ENCODE measurements at places on chromosomes 6 and 20.

DNA sequence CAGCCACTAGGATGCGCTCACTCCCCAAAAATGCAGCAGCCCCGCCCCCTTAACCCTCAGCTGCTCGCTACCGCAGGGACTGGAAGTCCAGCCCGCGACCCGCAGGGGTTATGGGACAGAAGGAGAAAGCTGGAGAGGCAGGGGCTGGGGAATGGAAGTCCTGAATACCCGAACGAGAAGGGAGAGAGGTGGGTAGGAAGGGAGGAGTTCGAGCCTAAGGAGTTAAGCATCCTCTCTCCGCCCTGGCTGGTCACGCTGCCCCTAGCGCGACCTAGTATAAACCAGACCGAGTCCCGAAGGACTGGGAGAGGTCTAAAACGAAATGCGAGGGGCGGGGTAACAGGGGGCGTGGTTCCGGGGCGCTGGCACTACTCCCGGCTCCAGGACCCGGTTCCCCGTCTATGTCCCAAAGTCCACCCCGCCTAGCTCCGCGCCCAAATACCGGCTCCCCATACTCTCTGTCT lies 448 bp upstream of the DDAH2 start:
- DNase-seq = peak; percentile 78

DNA sequence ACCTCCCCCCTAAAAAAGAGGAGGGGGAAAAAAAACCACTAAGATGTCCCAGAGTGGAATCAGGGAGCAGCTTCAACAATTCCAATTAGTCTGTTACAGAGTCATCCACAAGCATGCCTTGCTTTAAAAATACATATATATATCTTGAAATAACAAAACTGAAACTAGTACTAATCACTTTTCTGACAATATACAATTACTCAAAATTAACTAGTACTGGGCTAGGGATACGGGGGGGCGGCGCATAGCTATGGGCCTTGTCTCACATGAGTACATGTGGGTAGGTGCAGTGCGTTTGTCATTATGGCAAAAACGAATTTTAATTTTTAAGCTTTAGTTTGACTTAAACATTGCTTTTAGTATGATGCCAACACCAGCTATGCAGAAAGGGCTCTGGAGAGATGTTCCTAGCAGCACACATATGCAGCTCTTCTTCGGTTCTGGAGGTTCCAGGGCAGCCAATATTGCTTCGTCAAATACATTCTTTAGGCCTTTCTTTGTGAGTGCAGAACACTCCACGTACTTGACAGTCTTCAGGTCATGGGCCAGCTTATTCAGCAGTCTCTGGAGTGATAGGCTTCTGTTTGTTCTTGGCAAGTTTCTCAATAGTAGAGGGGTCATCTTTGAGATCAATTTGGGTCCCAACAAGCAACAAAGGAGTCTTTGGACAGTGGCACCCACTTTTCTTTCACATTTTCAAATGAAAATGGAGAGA lies 38.8 kb downstream of the ITCH start:
- DNase-seq = peak; percentile 39

DNA sequence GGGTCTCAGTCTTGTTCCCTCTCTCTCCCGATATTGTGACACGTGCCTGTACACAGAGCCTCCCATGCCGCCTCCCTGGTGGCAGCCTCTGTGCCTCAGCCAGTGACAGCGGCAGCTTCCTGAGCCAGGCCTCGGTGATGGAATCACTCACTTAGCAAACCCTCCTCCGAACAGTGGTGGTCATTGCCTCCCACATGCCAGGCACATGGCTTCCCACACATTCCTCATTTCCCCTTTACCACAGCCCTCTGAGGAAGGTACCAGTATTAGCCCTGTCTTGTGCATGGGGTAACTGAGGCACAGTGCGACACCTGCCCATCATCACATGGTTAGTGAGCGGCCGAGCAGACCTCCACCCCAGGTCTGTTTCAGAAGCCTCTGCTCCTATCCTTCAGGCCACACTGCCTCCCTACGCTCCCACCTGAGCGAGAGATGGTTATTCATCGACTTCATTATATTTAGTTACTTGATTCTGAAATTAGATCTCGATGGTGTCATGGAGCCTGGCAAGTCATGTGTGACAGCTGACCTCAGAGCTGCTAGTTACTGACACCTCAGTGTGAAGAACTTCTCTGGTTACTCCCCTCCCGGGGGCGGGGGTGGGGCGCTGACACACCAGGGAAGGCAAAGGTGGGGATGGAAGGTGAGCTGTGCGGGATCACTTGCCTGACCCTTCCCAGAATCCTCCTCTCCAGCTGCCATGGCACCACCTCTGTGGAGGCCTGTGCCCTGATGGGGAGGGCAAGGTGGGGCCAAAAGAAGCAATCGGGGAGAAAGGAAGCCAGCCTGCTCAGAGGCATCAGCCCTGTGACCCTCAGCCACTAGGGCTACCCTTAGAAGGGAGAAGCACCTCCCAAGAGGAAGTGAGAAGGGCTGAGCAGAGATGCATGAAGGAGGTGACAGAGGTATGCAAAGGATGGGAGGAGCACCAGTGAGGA lies 17.9 kb downstream of the MDGA1 start:
- no peak for DNase-seq

- no peak for DNase-seq
Observed at GRCh38 chr6:169850154-169850553, 98.7 kb downstream of the ERMARD start.

- DNase-seq = no peak
Observed at GRCh38 chr20:25508083-25508770, 77.1 kb downstream of the NINL start.

GRCh38 chr6:18845896-18846295 lies 458.7 kb downstream of the RNF144B start:
- no peak for DNase-seq

DNA sequence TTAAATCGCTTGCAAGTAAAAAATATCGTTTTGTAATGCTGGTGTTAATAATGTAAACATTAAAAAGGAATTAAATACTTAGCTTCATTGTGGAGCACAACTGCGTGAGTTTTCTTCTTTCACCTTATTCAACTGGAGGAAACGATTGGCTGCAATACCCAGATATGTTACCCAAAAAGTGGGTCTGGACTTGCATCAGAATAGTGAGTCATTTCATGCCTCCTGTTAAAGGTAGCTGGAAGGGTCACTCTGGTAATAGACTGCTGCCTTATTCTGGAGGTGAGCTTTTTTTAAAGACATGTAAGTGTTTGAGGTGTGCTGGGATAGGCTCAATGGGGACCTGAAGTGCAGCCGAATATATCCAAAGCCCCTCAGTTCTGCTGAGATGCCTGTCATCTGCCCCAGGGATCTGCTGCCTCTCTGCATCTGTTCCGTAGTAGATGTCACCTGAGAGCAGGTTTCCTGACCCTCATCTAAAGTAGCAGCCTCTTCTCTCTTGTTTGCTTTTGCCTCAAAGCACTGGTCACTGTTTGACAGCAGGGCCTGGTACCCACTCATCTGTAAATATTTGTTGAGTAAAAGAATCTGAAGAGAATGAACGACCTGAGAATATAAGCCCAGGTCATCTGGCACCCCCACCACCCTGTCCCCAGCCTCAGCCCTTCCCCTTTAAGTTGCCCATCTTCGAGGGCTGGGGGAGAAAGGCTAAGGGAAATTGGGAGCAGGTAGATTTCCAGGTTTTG lies 5.6 kb upstream of the UQCC2 start:
- DNase-seq = no peak

DNA sequence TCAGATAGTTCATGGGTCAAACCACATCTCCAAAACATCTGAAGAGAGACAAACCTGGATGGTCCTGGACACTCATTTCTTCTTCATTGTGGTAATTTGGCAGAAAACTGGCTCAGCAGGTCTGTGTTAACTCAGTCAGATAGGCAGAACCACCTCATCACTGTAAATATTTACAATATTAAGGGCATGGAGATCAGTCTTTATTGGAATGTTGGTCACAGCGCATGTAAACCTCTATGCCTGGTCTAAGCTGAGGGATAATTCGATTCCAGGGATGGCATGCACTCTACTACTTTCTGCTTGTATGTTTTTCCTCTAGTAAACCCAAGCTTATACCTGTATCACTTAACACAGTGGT lies 4.0 kb upstream of the TBC1D7 start:
- no peak for DNase-seq

DNA sequence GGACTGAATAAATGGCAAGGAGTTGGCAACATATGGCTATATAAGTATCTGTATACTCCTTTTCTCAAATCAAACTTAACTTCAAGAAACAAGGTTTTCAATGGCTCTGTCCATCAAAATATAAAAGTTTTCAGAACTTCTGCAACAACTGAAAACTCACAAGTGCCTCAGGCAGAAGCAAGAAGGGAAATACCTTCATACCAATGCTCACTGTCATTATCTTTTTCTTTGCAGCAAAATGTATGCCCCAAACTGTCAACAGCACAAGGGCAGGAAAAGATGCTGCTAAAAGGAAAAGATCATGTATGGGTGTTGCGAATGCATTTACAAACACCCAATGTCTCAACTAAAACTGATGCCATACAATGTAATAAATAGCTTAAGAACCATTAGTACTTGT lies 45.9 kb downstream of the PTPRK start:
- no peak for DNase-seq

GRCh38 chr6:100322886-100323285 lies 141.8 kb downstream of the SIM1 start:
- no peak for DNase-seq

DNA sequence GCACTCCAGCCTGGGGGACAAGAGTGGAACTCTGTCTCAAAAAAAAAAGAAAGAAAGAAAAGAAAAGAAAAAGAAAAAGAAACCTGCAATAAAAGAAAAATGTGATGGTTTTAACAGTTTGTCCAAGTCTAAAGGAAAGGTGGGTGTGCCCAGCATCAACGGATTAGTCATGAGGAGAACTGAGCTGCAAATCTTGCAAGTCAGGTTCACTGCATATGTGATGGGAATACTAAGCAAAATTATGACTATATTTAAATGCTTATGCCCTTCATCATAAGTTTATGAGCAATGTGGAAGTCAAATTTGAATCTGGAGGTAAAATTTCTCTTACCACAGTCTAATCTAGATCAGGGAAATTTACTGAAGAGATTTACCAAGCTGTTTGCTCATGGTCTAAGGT lies 13.1 kb upstream of the CDK19 start:
- no peak for DNase-seq

- DNase-seq = no peak
Observed at GRCh38 chr6:37482606-37483251, 17.0 kb downstream of the CCDC167 start.

DNA sequence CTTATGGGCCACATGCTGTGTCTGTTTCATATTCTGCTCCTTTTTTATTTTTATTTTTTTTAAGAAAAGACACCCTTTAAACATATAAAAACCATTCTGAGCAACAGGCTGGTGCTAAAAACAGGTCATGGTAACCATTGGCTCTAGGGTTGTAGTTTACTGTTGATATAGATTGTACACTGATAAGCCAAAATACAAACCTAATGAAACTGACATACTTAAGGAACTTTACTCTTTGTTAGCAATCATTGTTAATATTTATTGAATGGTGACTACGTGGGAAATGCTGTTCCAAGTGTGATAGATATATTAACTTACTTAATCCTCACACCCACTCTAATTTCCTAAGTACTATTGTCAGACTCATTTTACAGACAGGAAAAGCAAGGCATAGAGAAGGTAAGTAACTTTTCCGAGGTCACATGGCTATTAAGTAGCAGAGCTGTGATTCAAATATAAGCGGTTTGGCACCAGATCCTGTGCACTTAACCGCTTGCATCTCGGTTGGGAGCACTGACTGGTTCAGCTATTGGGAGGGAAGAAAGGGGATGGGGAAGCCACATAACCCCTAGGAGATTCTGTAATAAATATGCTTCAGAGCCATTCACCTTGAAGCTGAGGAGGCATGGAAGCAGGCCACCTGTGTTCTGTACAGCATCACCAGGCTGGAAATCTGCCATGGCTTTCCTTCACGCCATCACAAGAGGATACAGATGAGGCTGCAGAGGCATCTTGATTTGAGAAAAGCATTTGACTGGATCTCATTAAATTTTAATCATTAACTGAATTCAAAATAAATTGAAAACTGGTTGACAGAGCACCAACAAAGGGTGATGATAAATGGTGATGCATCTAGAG lies 4.9 kb downstream of the TRAF3IP2 start:
- DNase-seq = no peak

- no peak for DNase-seq
Observed at GRCh38 chr20:19971116-19971515, 46.0 kb upstream of the NAA20 start.

DNA sequence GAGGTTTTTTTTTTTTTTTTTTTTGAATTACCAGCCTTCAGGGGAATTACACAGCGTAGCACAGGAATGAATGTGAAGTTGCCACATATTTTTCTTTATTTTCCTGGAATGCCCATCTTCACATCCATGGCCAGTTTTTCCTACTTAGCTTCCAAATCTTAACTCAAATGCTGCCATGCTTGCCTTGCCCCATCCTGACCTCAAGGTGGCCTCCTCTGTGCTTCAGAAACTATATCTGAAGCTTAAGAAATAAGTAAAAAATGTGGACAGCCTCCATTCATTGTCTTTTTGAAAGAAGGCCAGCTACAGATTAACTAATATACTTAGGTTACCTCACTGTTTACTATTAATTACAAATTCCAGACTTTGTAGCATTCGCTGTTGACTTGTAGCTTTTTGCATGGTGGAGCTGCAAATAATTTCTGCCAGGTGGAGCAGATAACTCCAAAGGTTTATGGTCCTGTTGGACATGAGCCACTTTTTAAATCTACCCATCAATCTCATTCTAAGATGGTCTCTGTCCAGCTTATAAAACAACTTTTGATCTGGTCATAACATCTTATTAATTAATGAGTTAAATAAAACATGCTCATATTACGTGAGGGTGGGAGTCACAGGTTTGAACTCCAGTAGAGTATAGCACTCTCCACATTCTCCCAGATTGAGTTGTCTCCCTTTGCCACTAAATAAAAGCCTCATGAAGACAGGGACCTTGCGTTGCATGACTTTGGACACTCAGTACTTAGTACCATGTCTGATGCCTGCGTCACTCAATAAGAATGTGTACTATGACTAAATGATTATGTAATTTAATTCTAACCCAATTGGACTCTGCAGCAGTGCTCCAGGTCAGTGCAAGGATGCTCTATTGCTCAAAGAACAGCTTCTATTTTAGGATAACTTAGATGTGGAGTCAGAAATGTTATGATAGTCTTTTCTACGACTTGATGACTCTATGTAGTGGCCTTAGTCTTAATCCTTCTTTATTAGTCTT lies 678.6 kb upstream of the CITED2 start:
- DNase-seq = no peak

- no peak for DNase-seq
Observed at GRCh38 chr6:139175389-139175948, 40.6 kb downstream of the HECA start.

DNA sequence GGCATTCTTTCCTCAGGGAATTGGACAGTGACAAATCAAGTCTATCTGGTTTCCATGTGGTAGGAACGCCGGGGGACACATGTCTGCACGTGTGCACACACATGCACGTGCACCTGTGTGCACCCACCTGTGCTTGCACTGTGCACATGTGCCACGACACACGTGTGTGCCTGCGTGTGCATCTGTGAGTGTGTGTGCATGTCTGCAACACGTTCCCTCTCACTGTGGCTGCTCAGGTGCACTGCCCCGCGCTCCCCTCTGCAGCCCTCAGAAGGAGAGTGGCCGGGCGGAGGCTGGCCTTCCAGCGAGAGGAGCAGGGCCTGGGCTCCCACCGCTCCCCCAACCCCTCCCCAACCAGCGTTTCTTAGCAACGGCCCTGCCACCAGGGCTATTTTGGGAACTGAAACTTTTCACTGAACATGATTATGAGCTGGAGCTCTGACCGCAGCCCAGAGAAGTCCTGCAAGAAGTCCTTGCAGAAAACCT lies 147.8 kb downstream of the PHACTR3 start:
- no peak for DNase-seq

All from activated naive CD4-positive, alpha-beta T cell treated with anti-CD3 and anti-CD28 coated beads, Interleukin-2, amount 50 U/mL, for 16 hours (primary cell).